ENCODE measurements at places on chromosomes 4 and X.

- no peak for DNase-seq
Measured at GRCh38 chr4:81516241-81516640, 44.5 kb upstream of the RASGEF1B start.

- no peak for DNase-seq
Measured at GRCh38 chr4:106951891-106952290, 84.2 kb downstream of the DKK2 start.

DNA sequence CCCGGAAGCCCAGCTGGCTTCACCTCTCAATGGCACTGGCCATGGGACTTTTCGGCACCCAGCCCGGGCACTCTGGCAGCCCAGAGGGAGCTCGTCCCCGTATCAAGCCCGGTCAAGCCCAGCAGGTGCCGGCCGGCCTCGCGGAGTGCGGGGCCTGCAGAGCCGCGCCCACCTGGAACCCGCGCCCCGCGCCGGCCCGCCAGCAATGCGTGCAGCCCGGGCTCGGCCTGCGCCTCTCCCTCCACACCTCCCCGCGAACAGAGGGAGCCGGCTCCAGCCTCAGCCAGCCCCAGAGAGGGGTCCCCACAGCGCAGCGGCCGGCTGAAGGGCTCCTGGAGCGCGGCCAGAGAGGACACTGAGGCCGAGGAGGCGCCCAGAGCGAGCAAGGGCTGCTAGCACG is 133.6 kb upstream of the FRG1 start:
- no peak for DNase-seq

DNA sequence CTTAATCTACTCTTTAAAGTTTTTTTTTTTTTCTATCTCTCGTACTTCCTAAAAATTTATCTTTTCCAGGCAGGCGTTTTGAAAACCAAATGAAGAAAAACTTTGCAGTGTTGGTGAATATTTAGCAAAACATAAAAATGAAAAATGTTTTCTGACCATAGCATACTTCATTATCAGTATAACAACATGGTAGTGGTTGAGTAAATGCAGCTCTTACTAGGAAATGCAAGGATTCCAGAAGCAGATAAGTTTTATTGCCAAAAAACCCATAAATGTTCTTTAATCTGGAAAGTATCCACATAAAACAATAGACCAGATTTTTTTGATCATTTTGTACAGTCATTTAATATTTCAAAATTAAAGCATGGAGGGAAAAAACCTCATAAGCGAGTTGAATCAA is 136.9 kb upstream of the GUCY1A1 start:
- DNase-seq = no peak

DNA sequence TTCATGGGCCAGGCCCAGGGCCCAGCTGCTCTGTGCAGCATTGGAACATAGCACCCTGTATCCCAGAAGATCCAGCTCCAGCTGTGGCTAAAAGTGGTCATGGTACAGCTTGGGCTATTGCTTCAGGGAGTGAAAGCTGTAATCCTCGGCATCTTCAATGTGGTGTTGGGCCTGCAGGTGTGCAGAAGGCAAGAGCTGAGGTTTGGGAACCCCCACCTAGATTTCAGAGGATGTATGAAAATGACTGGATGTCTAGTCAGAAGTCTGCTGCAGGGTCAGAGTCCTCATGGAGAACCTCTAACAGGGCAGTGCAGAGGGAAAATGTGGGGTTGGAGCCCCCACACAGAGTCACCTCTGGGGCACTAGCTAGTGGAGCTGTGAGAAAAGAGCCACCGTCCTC is 341.7 kb downstream of the PPP3CA start:
- DNase-seq = no peak

DNA sequence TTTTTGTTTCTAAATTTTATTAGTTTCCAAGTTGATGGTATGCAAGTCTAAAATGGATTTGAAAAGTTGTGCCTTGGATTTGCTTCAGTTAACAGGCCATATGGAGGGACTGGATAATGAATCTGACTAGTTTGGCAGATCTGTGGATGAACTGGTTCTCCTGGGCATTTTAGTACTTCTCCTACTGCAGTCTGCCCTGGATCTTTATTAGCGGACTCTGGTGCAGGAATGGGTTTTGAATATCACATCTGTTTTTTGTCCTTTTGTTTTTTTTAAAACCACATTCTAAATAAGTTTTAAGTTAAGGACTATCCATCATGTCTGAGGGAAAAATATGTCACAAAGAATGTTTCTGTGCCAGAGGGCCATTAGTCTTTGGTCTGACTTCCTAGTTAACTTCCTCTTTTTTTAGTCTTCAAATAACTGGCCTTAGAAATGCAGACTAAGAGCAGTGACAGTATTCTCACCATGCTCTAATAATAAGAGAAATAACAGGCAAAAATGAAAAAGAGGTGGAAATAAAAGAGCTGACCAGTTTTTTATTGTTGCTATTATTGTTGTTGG is 13.9 kb upstream of the DCK start:
- DNase-seq = no peak

GRCh38 chrX:3262901-3263300 is 83.6 kb downstream of the MXRA5 start:
- no peak for DNase-seq

DNA sequence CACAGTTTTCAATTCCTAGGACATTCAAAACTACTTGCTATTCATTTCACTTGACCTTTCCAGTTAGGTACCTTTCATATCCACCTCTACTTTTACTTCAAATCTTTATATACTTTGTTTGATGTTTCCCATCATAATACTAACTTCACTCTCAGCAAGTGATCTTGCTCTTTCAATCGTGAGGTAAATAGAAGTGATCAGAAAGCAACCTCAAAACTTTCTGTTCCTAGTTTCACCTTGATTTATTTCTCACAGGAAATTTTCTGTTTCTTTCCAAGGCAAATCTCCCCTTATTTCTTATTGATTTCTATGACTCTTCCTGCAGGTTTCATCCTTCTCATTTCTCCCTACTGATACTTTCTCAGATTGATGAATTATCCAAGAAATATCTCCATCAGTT is 623.5 kb downstream of the FSTL5 start:
- no peak for DNase-seq

- DNase-seq = no peak
Measured at GRCh38 chr4:148059617-148060180, 327.8 kb downstream of the ARHGAP10 start.

DNA sequence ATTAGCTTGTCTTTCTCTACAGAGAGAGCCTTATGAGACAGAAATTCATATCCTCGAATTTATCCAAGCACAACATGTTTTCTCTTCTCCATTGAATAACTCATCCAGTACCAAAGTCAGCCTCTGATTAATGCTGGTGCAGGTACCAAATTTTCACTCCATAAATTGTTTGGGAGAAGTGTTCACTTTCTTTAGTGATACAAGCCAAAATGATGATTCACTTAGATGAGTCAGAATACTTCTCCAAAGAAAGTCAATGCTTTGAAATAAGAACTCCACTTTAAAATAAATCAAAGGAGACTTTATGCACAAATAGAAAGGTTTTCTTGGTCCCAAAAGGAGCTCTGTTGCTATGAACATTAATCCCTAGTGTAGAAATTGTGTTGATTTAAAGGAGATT is 60.2 kb downstream of the MAOB start:
- no peak for DNase-seq

DNA sequence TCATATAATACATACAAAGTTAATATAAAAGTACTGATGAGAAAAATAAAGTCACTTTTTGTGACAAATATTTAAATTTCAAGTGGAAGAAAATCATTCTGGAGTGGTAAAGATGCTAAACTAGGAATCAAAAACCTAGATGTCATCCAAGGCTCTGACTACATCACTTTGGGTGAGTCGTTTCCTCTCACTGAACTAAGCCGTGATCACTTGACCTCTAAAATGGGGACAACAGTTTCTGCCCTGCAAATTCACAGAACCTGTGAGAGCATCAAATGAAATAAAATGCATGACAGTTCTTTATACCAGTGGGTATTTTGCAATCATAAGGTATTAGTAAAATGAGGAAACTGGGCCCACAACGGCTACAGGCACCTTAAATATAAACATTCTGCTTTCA is 63.8 kb downstream of the PRDM5 start:
- DNase-seq = no peak

DNA sequence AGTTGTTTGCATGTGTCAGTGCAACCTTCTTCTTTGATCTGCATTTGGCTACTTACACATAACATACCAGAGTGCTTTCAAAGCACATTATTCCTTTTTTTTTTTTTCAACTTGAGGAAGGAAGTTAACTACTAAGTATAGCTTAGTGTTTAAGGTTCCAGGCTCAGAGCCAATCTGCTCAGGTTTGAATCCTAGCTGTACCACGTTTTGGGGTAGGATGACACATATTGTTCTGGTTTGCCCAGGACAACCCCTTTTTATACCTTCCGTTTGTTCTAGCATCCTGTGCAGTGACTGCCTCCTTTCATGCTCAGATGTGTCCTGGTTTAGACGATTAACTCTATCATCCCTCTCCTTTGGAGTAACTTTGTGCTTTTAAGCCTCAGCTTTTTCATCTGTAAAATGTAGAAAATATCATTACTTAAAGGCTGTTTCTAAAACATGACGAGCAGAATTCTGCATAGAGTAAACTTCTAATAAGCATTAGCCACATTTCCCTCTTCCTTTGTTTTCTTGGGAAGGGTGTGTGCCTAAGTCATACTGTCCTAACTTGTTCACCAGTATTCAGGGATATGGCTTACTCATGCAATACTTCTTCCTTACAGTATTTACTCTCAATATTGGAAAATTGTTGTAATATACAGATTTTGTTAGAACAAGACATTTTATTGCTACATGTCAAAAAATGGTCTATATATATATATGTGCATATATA is 281.3 kb downstream of the C4orf33 start:
- DNase-seq = no peak

DNA sequence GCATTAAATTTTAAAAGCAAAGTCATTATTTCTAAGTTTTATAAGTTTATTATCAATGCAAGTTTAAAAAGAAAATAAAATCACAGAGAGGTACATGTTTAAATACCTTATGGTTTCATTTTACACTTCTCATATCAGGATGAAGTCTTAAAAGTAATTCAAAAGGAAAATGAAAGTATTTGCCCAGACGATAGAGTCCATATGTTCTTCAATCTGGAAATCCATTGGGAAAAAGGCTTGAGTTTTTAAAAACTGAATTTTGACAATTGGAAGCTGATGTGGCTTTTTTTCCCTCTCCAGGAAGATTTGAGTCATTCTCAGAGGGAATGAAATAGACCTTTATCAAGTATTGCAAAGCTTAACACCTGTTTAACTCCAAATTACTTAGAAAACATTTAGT is 37.1 kb downstream of the MAB21L2 start:
- no peak for DNase-seq

DNA sequence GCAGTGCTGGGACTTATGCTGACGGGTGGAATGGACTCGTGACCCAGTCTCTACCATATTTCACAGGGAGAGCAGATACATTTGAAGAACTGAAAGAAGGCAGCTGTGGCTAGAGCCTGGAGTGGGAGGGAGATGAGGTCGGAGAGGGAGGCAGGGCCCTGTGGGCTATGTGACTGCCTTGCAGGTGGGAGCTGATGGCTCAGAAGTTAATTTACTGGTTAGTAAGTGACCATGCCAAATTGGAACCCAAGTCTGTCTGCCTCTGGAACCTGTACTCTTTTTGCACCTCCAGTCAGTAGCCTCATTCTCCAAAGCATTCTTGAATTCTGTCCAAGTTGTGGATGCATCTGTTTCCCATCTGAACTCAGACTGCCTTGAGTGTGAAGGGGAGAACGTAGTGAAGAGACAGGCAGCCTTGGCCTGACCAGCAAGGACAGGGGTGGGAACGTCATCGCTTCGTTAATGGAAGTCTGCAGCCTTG is 92.3 kb downstream of the REPS2 start:
- no peak for DNase-seq

- no peak for DNase-seq
Measured at GRCh38 chrX:53732797-53733196, 46.3 kb upstream of the HUWE1 start.

DNA sequence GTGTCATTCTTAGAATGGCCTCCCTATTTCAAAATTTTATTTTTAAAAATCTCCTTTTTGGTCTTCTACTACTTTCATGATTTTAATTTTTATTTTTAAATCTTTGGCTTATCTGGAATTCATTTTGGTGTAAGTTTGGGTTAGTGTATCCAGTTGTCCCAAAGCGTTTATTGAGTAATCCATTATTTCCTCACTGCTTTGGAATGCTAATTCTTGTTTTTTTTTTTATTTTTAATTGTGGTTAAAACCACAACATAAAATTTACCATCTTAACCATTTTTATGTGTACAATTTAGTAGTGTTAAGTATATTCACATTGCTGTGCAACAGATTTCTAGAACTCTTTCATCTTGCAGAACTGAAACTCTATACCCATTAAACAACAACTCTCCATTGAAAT is 8.7 kb downstream of the CITED1 start:
- DNase-seq = no peak

DNA sequence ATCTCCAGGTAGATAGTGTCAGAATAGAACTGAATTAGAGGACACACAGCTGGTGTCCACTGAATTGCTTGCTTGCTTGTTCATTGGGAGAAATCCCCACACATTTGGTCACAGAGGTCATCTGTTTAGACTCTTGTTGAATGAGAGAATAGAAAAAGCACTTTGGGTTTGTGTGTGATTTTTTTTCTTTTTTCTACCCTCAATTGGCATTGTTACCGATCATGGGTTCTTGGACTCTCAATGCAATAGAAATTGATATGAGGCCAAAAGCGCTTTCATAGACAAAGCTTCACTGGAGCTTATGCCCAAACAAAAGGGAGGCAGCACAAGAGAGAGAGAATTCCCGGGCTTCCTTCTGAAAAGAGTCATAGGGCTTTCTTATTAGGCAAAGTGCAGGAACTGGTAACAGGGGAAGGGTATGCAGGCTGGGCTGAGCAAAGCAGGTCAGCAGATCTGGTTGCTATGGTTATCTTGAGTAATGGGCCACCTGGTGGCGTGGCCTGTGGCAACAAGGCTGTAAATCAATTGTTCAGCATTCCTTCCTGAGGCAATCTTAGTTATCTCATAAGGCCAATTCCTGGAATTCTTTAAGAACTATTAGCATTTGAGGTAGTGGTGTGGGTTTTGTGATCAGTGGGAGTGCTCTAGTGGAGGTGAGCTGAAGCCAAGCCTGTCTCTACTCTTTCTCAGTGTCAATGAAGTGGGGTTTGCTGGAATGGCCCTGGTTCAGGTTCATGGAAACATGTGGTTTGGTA is 5.3 kb upstream of the GPR82 start:
- no peak for DNase-seq

GRCh38 chr4:56874166-56874565 is 33.5 kb upstream of the REST start:
- DNase-seq = no peak

DNA sequence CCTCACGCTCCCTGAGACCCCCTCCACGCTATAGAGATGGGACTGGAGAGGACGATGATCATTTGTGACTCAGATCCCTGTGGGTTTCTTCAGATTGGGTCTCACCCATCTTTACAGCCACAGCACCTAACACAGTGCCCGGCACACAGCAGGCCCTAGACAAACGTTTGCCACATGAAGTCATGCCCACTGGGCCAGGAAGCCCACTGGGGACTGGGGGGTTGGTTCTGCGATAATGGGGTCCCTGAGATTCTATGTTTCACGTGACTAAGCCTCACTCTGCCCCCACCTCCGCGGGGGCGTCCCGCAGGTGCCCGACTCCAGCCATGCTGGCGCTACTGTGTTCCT is 3.8 kb downstream of the SOD3 start:
- no peak for DNase-seq

Measured in stimulated activated CD4-positive, alpha-beta T cell treated with anti-CD3 and anti-CD28 coated beads, Interleukin-1b, Interleukin-23, amount 100 ng/mL, for 1 hour (primary cell).